ENCODE measurements at places on chromosomes 5 and 9. TPM values are rescaled to one million over a fixed set of nuclear protein-coding genes. Genes with fewer than 3 reads are reported as not detected.

GRCh38 chr9:557601-558201 is 283.8 kb upstream of the DMRT1 start:
- no peak for DNase-seq

DNA sequence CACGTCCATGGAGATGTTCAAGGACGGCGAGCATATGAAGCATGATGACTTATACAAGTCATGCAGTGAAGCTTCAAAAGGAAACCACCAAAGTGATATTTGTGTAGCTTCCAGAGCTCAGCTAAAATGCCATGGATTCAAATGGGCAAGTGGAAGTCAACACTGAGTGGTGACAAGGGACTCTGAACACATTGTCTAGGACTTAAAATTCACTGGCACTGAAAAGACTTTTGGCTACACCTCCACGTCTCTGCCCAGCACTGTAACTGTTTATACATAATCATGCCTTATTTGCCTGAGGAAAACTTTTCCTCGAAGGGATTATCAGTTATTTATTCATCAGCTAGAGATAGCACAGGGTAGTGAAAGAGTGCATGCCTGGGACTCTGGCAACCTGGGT is 15.2 kb downstream of the CTXN3 start:
- no peak for DNase-seq

LIX1 gene
- not detected for total RNA-seq

SAP30L gene
- 39.1 TPM for total RNA-seq

ZNF618 gene
- 2.9 TPM for total RNA-seq
